ENCODE measurements at places on chromosomes 16 and 17. TPM values are rescaled to one million over a fixed set of nuclear protein-coding genes. Genes with fewer than 3 reads are reported as not detected.

CSF3 gene
- 0.19 TPM for total RNA-seq

MEIOB gene
- total RNA-seq = not detected

C17orf67 gene
- 3.3 TPM for total RNA-seq

BBS2 gene
- 26.4 TPM for total RNA-seq
